ENCODE measurements at places on chromosomes 3 and 15.

GRCh38 chr3:56556908-56557830, at the start of gene CCDC66:
TSS of gene CCDC66 (plus strand) at chr3:56557175. CDS start at chr3:56557243, 68 bp downstream.
- DNase-seq = peak; percentile 73

DNA sequence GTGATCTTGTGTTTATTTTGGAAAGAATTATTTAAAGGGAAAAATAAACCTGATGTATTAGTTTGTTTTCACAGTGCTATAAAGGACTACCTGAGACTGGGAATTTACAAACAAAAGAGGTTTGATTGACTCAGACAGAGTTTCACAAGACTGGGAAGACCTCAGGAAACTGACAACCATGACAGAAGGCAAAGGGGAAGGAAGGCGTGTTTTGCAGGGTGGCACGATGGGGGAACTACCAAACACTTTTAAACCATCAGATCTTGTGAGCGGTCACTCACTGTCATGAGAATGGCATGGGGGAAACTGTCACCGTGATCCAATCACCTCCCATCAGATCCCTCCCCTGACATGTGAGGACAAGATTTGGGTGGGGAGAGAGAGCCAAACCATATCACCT, 87.0 kb downstream of the TP63 start:
- DNase-seq = no peak

DNA sequence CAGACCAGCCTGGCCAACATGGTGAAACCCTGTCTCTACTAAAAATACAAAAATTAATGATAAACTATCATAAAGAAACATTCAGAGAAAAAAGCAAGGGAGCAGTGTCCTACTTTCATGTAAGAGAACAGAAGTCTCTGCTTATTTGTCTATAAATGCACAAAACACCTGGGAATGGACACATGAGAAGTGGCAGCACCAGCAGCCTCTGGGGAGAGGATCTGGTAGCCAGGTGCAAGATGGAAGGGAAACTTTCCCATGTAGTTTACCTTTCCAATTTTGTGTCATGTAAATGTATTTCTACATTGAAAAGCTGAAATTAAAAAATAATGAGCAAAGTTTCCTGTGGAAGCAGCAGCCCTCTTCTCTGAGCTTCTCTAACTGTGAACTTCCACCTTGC, 18.8 kb downstream of the SCAP start:
- DNase-seq = no peak

DNA sequence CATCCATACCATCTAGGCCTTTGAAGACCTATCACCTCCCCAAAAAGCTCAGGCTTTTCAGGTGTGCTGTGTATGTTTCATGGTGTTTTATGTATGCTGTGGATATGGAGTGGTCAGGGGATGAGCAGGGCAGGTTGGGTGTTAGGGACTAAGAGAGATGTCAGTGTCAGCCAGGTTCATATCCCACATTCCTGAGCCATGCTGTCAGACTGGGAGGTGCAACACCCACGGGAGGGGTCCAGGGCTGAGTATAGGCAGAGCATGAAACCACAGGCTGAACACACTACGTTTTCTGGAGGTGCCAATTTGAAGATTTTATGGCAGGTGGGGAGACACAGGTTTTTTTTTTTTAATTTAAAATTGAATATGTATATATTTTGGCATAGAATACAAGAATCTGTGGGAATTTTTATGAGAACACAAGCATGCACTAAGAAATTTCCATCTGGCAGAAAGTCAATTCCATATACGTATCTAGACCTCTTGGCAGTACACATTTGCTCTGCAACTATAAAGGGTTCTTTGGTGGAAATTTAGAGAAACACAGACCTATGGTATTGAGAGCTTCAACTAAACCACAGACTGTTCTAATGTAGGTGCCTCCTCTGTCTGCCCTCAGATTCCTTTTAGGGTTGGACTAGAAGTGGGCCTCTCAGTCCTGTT, 101.9 kb upstream of the RNU6-1 start:
- no peak for DNase-seq
